ENCODE measurements at places on chromosomes 2 and 18. TPM values are rescaled to one million over a fixed set of nuclear protein-coding genes. Genes with fewer than 3 reads are reported as not detected.

The KHK gene
- total RNA-seq: 26.1 TPM

GRCh38 chr18:36490897-36491296 is 193.4 kb downstream of the FHOD3 start:
- H3K27me3 ChIP-seq: no peaks in the 10 kb centered on the region
- H3K36me3 ChIP-seq: no peaks in the 10 kb centered on the region
- H3K27ac ChIP-seq: no peak overlapping the region
- H3K4me1 ChIP-seq: no peaks in the 10 kb centered on the region
- no peak for DNase-seq

The C18orf63 gene
- total RNA-seq: not detected

- no peaks in the 10 kb centered on the region for H3K4me1 ChIP-seq
- no peak for DNase-seq
- H3K27ac ChIP-seq: no peak overlapping the region
- no peaks in the 10 kb centered on the region for H3K27me3 ChIP-seq
- H3K4me3 ChIP-seq: no peak overlapping the region
- H3K36me3 ChIP-seq: no peaks in the 10 kb centered on the region
These were observed 72.1 kb downstream of the KLHL29 start for GRCh38 chr2:23456881-23457760.

The MEP1B gene
- total RNA-seq: not detected
